ENCODE measurements at places on chromosomes 2 and 18.

DNA sequence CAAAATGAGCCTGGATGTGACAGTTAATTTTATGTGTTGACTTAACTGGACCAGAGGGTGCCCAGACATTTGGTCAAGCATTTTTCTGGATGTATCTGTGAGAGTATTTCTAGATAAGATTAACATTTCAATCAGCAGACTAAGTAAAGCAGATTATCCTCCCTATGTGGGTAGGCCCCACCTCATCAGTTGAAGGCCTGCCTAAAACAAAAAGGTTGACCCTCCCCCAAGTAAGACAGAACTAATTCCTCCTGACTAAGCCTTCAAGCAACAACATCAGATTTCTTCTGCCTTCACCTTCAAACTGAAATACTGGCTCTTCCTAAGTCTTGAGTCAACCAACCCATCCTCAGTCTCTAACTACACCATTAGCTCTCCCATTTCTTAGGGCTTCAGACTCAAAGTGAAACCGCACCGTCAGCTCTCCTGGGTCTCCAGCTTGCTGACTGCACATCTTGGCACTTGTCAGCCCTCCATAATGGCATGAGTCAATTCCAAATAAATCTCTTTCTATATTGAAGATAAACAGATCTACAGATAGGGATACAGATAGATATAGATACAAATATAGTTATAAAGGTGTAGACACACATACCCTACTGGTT is 47.9 kb downstream of the MEMO1 start:
- no peak for DNase-seq

- no peak for DNase-seq
These were observed 110.5 kb upstream of the LYPD6 start for GRCh38 chr2:149219856-149220255.

- DNase-seq, result no peak
These were observed 201.8 kb downstream of the ZFP36L2 start for GRCh38 chr2:43024515-43025011.

- DNase-seq, result no peak
These were observed 104.6 kb upstream of the RMDN2 start for GRCh38 chr2:37820471-37820986.

DNA sequence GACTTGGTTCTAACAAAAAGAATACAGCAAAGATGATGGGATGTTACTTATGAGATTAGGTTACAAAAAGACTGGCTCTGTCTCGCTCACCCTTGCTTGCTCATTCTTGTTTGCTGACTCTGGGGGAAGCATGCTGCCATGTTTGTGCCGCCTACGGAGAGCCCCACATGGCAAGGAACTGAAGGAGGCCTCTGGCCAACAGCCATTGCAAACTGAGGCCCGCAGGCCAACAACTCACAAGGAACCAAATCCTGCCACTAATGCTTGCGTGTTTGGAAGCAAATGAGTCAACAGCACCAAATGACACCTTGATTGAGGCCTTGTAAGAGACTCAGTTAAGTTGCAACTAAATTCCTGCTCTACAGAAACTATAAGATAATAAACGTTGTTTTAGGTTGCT is 297.6 kb upstream of the STON1 start:
- no peak for DNase-seq

DNA sequence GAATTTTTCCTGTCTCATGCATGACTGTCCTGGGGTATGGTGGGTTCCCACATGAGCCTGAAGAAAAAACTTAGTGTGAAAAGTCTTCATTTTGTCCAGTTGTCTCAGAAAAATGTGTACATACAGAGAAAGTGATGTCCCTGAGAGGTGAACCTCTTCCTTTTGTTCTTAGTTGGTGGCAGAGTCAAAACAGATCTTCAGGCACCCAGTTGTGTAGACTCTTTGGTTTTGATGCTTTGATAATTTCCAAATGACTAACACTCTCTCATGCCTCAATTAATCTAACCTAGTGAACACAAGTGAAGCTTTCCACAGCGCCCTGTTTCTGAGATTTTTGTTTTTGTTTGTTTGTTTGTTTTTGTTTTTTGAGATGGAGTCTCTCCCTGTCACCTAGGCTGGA is 273.5 kb downstream of the PIK3C3 start:
- DNase-seq, result no peak

DNA sequence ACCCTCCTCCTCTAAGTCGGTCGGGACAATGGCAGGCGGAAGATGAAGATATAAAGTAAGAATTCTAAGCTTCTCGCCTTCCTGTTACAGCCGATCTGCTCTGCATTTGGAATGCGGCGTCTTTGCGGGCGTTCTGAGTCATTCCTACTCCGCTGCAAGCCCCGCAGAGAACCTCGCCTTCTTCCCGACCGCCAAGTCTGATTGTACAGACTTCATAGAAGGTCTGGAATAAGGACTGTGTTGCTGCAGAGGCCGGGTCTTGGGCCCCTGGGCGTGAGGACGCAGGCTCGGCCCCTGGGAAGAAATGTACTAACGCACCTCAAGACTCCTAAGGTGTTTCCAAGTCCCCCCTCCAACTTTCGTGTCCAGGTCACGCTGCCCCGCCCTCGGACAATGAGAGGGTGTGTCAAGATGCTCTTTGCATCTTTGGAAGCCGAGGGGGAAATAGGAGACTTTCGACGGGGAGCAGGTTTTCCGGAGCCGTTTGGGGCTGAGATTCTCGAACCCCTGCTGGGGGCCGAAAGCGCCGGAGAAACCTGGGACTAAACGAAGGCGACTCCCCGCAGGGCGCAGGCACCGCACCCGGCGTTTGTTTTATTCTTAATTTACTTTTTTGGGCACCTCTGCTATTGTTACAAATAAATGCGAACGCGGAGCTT is 12.7 kb upstream of the PAX3 start:
- DNase-seq, result no peak

Data from T-helper 22 cell (primary cell).